ENCODE measurements at places on chromosomes 7 and 10.

DNA sequence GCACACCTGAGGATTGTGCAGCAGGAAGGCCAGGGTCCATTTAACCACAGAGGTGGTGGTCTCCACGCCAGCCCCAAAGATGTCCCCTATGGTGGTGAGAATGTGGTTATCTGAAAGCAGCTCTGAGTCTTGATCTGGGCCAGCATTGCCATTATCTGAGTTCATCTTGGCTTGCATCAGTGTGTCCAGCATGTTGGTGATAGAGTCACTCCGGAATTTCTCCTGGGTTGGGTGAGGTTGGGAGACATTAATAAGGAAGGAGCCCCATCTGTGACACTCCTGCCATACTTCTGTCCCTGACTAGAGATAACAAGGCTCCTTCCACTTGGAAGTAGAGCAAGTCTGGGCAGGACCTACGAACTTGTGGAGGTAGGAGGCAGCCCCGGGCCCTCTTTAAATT is 4.2 kb downstream of the CYP17A1 start:
- DNase-seq, result no peak

DNA sequence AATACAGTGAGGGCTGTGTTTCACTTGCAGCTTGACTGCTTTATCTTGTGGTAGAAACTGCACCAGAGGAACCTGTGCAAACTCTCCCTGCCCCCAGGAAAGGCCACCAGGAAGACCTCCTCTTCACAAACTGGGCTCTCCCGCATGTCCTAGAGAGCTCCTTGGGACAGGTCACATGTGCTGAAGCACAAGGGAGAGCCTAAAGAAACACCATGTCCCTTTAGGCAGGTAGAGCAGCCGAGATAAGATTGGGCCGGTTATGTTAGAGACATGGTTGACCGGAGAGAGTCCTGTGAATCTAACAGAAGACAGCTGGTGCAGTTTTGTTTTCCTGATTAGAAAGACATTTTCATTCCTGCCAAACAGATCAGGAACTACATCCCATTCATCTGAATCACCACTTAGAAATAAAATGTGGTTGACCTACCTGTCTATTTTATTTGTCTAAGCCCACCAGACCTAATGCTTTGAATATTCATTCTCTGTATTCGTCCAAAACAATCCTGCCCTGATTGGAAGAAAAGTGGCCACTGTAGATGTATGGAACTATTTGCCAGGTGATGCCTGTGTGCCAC is 224.1 kb downstream of the GLI3 start:
- DNase-seq, result no peak

DNA sequence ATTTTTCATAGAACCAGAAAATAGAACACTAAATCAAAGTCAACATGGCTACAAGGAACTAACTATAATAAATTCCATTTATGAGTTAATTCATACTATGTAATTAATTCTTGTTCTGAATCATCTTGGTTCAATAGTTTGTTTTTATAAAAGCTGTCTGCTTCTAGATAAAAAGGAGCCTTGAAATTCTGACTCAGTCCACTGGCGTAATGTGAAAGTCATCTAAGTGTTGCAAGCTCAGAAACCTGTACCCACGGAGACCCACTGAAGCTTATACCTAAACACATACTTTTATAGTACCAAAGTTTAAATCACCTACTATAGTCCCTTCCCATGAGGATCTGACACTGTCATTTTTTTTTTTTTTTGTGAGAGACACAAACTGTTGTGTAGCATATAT is 489.4 kb downstream of the SEMA3D start:
- DNase-seq, result no peak

DNA sequence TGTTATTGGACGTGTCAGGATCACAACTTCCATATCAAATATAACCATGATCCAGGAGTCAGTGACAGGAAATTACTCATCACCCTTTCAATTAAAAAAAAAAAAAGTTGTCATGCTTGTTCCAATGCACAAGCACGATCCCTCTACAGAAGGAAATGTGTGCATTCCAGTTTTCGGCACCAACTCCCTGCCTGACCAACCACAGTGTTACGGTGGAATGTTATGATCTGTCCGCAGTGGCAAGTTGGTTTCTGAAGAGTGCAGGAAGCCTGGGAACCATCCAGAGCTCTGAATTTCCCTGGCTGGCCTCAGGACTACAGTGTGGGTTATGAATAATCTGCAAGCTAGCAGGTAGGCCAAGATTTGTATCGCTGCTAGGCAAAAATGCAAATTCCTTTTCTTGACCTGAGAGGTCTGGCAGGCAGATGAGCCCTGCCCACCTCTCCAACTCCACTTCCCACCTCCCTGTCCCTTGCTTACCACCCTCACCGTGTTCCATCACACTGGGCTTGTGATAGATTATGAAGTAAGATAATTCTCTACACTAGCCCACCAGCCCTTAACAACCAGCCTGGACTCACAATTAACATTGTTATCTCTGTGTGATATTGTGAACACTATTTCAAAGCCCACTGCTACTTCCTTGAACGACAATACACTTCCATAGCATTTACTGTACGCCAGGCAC is 20.4 kb downstream of the FRMPD2 start:
- DNase-seq, result no peak

DNA sequence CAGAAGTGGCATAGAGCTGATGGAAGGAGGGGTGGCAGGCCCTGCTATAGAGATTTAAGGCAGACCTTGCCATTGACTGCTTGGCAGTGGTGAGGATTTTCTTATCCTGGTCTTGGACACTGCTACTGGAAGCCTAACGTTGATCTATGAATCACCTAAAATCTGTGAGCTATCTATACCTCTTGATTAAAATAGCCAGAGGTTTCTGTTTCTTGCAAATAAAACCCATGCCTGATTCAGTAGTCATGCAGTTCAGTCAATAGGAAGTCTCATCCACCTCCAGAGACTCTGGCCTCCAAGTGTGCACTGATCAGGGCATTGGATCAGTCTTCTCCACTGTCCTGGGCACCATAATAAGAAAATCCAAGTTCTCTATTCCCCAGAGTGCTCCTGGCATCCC is 286.5 kb downstream of the PTEN start:
- no peak for DNase-seq

DNA sequence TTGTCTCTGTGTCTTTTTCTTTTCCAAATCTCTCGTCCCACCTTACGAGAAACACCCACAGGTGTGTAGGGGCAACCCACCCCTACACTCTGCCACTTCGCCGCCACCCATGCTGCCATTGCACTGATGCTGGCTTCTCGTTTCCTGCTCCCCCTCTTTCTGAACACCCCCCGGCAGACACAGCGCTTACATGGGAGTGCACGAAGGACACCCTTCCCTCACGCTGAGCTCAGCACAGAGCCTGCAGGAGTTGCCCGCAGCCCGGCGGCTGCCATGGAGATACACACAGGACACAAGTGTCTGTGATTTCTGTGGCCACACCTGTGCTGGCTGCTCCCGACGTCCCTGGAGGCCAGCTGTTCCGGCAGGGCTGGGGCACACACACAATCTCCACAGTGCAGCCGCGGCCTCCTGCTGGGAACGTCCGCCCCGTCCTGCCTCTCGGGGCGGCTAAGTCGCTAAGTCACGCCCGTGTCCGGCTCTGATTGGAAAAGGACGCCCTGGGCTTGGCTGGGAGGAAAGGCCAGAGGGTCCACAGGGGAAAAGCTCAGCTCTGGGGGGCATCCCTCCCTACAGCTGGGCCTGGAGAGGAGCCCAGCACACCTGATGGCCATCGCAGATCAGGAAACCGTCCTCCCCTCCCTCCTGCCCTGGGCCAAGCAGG is 349.8 kb downstream of the PTPRN2 start:
- DNase-seq, result no peak

GRCh38 chr7:108099713-108100112 is 30.4 kb downstream of the LAMB4 start:
- no peak for DNase-seq

- DNase-seq, result peak; percentile 65
These were observed 341.5 kb upstream of the AOAH start for GRCh38 chr7:37065779-37066271.

DNA sequence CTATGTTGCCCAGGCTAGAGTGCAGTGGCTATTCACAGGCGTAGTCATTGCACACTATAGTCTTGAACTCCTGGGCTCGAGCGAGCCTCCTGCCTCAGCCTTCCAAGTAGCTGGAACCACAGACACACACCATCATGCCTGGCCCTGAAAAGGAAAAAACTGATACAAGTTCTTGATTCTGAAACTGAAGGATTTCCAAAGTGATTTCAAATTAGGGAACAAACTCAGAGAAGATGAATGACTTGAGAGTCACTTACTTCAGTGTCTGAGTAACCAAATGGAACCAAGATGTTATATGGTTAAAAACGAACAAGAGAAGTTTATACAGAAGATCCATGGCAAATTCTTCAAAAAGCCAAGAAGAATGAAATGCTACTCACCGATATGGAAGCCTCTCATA is 14.4 kb downstream of the CWF19L1 start:
- DNase-seq, result no peak

- no peak for DNase-seq
These were observed 27.0 kb upstream of the TMEM26 start for GRCh38 chr10:61480208-61480607.

DNA sequence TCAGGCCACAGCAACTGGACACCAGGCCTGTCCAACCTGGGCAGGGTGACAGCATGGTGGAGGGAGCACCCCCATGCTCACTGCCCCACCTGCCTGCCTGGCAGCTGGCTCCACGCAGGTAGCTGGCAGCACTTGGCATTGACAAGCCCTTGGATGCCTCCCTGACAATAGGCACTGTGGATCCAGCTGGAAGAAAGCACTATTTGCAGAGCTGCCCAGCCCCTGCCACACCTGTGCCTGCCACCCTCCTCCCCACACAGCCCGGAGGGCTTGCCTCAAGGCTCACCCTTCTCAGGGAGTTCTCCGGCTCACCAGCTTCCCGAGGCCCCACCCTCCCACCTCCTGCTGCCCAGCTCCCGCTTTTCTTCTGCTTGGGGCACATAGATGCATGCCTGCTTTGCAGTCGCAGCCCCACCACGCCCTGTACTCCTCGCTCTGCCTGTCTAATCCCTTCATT is 160.1 kb downstream of the NEURL1 start:
- no peak for DNase-seq

- no peak for DNase-seq
These were observed 63.3 kb upstream of the DNAJB12 start for GRCh38 chr10:72417971-72418370.

Measured in natural killer cell treated with Interleukin-12 subunit alpha and Interleukin-12 subunit beta and Interleukin-15 and Interleukin-18, amount 100 ng/mL, for 72 hours (primary cell).